ENCODE measurements at places on chromosomes 1 and 21.

GRCh38 chr1:206679738-206680211 is 4.9 kb upstream of the MAPKAPK2 start:
- H3K4me3 ChIP-seq = no peak overlapping the region
- H3K4me1 ChIP-seq = no peaks in the 10 kb centered on the region
- no peak for DNase-seq
- H3K27ac ChIP-seq = no peak overlapping the region

DNA sequence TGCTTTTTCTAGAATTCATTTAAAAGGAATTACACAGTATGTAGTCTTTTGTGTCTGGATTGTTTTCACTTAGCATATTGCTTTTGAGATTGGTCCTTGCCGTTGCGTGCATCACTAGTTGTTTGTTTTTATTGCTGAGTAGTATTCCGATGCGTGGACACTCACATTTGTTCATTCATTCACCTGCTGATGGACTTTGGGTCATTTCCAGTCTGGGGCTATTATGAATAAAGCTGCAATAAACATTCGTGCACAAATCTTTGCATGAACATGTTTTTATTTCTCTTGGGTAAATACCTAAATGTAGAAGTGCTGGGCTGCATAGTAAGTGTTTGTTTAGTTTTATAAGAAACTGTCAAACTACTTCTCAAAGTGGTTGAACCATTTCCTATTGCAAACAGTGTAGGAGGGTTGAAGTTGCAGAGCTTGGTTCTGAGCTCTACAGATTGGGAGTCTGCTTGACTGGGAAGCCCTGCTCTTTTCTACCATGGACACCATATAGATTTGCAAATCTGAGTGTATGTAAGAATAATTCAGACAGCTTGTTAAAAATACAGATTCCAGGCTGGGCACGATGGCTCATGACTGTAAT is 404.7 kb upstream of the PROX1 start:
- no peaks in the 10 kb centered on the region for H3K27me3 ChIP-seq
- no peak overlapping the region for H3K27ac ChIP-seq
- no peak overlapping the region for H3K4me3 ChIP-seq
- H3K36me3 ChIP-seq = no peaks in the 10 kb centered on the region
- no peaks in the 10 kb centered on the region for H3K4me1 ChIP-seq

DNA sequence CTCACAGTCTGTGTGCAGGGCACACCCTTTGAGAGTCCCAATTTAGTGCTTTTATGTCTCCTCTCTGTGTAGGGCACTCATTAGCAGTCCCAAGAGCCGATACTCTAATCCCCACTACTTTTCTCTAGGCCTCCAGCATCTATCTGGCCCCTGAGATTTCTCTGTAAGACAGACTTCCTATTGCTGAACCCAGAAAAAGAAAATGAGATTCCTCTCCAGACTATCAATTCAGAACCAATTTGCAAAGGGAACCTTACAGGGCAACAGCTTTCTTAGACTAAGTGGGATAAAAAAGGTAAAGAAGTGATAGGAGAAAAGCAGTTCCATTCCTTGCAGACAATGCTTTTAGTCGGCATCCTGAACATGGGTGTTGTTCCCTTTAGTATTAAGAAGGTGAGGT is 172.2 kb downstream of the EDEM3 start:
- H3K36me3 ChIP-seq = no peaks in the 10 kb centered on the region
- H3K27me3 ChIP-seq = no peaks in the 10 kb centered on the region
- H3K4me3 ChIP-seq = no peak overlapping the region
- H3K4me1 ChIP-seq = no peaks in the 10 kb centered on the region

GRCh38 chr21:46025113-46025770 is 43.7 kb downstream of the COL6A1 start:
- no peak overlapping the region for H3K4me3 ChIP-seq
- H3K27ac ChIP-seq = no peak overlapping the region
- H3K36me3 ChIP-seq = no peaks in the 10 kb centered on the region
- H3K27me3 ChIP-seq = no peaks in the 10 kb centered on the region
- DNase-seq = no peak

DNA sequence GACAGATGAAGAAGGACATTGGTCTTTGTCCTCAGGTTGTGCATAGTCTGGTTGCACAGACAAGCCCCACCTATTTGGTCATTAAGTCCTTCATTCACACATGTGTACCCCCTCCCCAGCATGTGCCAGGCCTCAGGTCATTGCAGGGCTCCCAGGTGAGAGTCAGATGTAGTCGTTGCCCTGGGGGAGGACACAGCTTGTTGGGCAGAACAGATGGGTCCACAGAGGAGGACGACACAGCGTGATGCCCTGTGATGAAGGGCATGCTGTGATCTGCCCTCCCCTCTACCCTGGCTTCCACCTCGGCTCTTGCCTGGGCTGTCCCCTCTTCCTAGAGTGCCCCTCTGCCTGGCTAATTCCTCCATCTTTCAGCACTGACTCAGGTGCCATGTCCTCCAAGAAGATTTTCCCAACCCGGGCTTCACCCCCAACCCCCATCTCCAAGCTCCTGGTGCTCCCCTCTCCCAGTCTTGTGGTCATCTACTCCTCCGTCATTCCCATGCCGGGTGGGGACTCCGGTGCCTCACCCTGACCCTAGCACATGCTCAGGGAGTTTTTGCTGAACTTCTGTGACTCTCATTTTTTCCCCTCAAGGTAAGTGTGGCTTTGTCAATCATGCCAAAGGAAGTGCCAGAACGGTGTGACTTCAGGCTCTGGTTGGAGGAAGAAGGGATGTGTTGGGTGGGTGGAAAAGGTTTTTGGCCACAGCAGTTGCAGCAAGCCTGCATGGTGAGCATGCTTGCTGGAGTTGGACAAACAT is 220.5 kb downstream of the FOXD2 start:
- no peak overlapping the region for H3K4me3 ChIP-seq
- H3K4me1 ChIP-seq = no peaks in the 10 kb centered on the region
- no peak for DNase-seq
- no peaks in the 10 kb centered on the region for H3K27me3 ChIP-seq
- H3K36me3 ChIP-seq = no peaks in the 10 kb centered on the region
- no peak overlapping the region for H3K27ac ChIP-seq

GRCh38 chr1:44034423-44034822 is 3.2 kb upstream of the SLC6A9 start:
- H3K27me3 ChIP-seq = no peaks in the 10 kb centered on the region
- no peaks in the 10 kb centered on the region for H3K4me1 ChIP-seq
- H3K27ac ChIP-seq = no peak overlapping the region
- DNase-seq = no peak
- H3K4me3 ChIP-seq = no peak overlapping the region
- H3K36me3 ChIP-seq = no peaks in the 10 kb centered on the region

DNA sequence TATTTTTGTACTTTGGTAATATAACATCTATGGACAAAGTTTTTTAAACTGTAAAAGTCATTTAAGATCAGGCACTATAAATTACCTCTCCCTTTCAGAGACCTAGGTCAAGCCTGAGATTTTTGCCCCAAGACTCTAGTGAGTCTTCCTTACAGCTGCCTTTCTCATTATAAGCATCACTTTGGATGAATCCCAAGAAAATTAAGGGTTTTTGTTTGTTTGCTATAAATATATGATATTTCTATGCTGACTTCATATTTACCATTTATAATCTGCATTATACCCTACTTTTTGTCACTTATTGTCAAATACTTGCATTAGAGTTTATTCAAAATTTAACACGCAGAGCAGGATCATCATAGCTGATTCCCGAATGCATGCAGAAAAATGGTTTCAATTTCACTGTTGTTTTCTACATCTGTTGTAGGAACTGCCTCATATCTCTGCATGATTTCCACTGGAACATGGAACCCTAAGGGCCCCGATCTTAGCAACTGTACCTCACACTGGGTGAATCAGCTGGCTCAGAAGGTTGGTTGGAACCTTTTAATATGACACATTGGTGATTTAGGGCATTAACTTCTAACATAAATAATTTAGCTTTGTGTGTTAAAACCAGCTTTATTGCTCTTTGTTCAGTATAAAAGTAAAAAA is 150.0 kb downstream of the ADGRL2 start:
- no peak overlapping the region for H3K27ac ChIP-seq
- no peak overlapping the region for H3K4me3 ChIP-seq
- no peak for DNase-seq
- H3K36me3 ChIP-seq = no peaks in the 10 kb centered on the region
- H3K4me1 ChIP-seq = no peaks in the 10 kb centered on the region

GRCh38 chr21:15005391-15005790 is 59.4 kb downstream of the NRIP1 start:
- H3K27me3 ChIP-seq = no peaks in the 10 kb centered on the region
- H3K4me3 ChIP-seq = peak overlapping the region; percentile 56
- H3K4me1 ChIP-seq = peaks cover 28% of the 10 kb centered on the region
- DNase-seq = peak; percentile 44

- H3K36me3 ChIP-seq = no peaks in the 10 kb centered on the region
- H3K27me3 ChIP-seq = no peaks in the 10 kb centered on the region
- H3K27ac ChIP-seq = no peak overlapping the region
- no peak for DNase-seq
Measured at GRCh38 chr1:181015251-181015615, 7.4 kb downstream of the STX6 start.

- no peak for DNase-seq
- H3K27ac ChIP-seq = no peak overlapping the region
- no peaks in the 10 kb centered on the region for H3K36me3 ChIP-seq
- no peaks in the 10 kb centered on the region for H3K4me1 ChIP-seq
- no peak overlapping the region for H3K4me3 ChIP-seq
- no peaks in the 10 kb centered on the region for H3K27me3 ChIP-seq
Measured at GRCh38 chr1:245398180-245398579, 243.4 kb downstream of the KIF26B start.

GRCh38 chr1:154400381-154400801 is 4.8 kb upstream of the IL6R start:
- H3K36me3 ChIP-seq = no peaks in the 10 kb centered on the region
- no peak overlapping the region for H3K27ac ChIP-seq
- no peaks in the 10 kb centered on the region for H3K27me3 ChIP-seq
- peaks cover 45% of the 10 kb centered on the region for H3K4me1 ChIP-seq
- no peak overlapping the region for H3K4me3 ChIP-seq

- H3K4me3 ChIP-seq = no peak overlapping the region
- no peaks in the 10 kb centered on the region for H3K27me3 ChIP-seq
- no peak overlapping the region for H3K27ac ChIP-seq
- no peaks in the 10 kb centered on the region for H3K4me1 ChIP-seq
Measured at GRCh38 chr1:80639777-80640533, 1160.8 kb upstream of the ADGRL2 start.

GRCh38 chr1:12356004-12356890 is 126.4 kb downstream of the VPS13D start:
- H3K27ac ChIP-seq = no peak overlapping the region
- no peak overlapping the region for H3K4me3 ChIP-seq
- H3K27me3 ChIP-seq = no peaks in the 10 kb centered on the region
- no peak for DNase-seq
- peaks cover 22% of the 10 kb centered on the region for H3K36me3 ChIP-seq
- H3K4me1 ChIP-seq = no peaks in the 10 kb centered on the region

GRCh38 chr1:40232444-40232843 is 15.3 kb upstream of the TMCO2 start:
- H3K4me3 ChIP-seq = no peak overlapping the region
- no peak overlapping the region for H3K27ac ChIP-seq
- peak; percentile 36 for DNase-seq
- no peaks in the 10 kb centered on the region for H3K4me1 ChIP-seq
- peaks cover 64% of the 10 kb centered on the region for H3K36me3 ChIP-seq

- no peak overlapping the region for H3K27ac ChIP-seq
- H3K36me3 ChIP-seq = no peaks in the 10 kb centered on the region
- DNase-seq = no peak
- no peak overlapping the region for H3K4me3 ChIP-seq
- no peaks in the 10 kb centered on the region for H3K4me1 ChIP-seq
Measured at GRCh38 chr1:237244778-237245177, 202.8 kb downstream of the RYR2 start.

- H3K4me1 ChIP-seq = no peaks in the 10 kb centered on the region
- DNase-seq = no peak
- no peak overlapping the region for H3K4me3 ChIP-seq
- no peaks in the 10 kb centered on the region for H3K36me3 ChIP-seq
- no peak overlapping the region for H3K27ac ChIP-seq
- no peaks in the 10 kb centered on the region for H3K27me3 ChIP-seq
Measured at GRCh38 chr1:19046972-19047731, 90.7 kb upstream of the IFFO2 start.

DNA sequence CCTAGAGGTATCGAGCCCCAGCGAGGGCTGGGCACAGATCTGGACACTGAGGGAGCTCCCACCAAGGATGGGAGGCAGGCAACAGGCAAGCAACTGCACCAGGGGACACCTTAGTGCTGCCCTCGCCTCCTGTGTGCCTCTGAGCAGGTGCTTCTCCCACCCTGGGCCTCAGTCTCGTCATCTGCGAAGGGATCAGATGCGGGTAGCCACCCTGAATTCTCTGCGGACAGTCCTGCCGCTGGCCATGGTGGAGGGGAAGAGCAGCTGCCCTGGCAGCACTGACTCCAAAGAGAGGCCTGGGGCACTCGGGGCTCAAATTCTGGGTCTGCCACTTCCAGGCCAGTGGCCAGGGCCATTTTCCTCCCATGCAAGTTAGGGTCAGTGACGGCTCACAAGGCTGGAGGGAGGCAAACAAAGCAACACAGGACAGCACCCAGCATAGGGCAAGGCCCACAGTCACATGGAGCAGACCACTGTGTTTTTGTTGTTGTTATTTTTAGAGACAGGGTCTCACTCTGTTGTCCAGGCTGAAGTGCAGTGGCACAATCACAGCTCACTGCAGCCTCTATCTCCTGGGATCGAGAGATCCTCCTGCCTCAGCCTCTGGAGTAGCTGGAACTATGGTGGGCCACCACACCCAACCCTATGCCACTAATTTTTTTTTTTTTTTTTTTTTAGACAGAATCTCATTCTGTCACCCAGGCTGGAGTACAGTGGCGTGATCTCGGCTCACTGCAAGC is 7.1 kb upstream of the SDC3 start:
- DNase-seq = no peak
- H3K27ac ChIP-seq = no peak overlapping the region
- H3K27me3 ChIP-seq = no peaks in the 10 kb centered on the region
- H3K4me3 ChIP-seq = no peak overlapping the region
- no peaks in the 10 kb centered on the region for H3K36me3 ChIP-seq

DNA sequence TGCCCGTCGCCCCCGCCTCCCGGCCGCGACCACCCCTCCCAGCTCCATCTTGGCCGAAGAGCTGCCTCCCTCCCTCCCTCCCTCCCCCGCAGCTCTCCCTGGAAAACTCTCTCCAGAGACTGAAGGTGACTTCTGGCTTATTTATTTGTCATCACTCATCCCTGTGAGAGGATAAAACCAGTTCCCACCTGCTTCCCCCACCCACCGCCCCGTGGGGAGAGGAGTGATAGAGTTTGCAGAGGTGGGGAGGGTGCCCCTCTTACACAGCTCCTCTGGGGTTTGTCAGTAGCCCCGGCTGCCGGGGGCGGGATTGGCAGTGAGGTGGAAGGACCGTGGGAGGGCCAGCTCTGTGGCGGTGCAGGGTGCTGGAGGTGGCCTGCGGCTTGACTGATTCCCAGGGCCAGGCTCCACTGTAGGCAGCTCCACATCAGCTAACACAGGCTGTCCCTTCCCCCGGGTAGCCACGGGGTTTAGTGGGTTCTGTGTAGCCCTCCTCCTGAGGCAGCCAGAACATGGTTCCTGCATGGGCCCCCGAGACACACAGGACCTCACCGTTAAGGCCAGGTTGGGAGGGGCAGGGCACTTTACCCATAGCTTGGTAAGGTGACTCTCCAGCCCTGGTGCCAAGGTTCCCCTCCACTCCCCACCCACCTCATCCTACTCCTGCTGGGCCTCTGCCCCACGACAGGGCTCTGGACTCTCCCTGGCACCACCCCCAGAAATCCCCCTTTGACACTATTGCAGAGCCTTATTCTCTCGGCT is 62.2 kb downstream of the ELK4 start:
- H3K36me3 ChIP-seq = no peaks in the 10 kb centered on the region
- H3K27ac ChIP-seq = no peak overlapping the region
- peaks cover 3% of the 10 kb centered on the region for H3K27me3 ChIP-seq
- no peak for DNase-seq

GRCh38 chr21:42670884-42671283 is 17.5 kb downstream of the PDE9A start:
- no peaks in the 10 kb centered on the region for H3K27me3 ChIP-seq
- no peak for DNase-seq
- H3K4me3 ChIP-seq = no peak overlapping the region
- no peak overlapping the region for H3K27ac ChIP-seq

Measured in naive thymus-derived CD4-positive, alpha-beta T cell (primary cell).